ENCODE measurements at places on chromosomes 5 and 9.

DNA sequence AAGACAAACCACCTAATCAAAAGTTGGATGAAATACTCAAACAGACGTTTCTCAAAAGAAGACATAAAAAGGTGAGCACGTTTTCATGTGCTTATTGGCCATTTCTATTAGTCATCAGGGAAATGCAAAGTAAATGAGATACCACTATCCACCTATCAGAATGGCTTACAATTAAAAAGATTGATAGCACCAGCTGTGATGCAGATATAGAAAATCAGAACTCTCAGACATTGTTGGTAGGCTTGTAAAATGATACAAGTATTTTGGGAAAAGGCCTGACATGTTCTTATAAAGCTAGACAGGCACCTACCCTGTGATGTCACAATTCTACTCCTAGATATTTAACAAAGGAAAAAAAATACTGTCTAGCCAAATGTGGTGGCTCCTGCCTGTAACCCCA, 44.0 kb upstream of the SLC30A5 start:
- no peak for DNase-seq

DNA sequence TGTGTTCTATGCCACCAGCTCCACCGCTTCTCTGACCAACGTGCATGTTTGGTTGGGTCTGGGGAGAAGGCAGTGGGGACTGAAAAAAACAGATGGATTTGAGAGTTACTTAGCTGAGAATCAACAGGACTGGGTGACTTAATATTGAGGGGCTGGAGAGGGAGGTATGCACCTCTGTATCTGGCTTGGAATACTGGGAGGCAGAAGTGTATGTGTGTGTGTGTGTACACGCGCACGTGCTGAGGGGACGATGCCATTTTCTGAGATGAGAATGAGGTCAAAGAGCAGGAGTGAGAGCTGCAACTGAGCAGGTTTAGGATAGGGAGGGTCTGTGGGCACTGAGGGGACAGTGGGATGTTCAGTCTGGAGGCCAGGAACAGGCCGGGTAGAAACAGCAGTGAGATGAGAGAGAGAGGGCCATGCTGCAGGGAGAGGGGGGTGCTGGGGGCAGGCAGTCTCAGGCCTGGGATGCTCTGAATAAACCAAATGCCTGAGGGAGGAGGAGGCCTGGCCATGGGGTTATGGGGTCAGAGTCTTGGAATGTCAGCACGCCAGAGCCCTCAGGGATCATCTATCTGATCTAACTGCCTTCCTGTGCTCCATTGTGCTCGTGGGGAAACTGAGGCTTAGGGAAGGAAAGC, 14.0 kb downstream of the PDGFRB start:
- DNase-seq, result peak; percentile 72

DNA sequence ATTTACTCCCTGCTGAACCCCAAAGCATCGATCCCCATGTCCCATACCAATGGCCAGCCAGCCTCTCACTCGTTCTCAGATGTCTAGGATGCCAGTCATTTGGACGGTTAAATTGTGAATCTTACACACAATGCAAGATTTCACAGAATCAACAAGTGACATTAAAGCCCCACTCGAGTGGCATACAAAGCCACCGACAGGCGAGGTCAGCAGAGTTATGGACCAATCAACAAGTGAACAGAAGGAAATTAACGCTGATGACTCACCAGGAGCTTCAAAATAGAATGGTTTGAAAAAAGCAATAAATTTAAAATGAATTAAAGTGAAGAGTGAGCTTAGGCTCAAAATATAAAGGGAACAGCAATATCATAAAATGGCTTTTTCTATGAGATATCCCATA, 8.2 kb upstream of the RUFY1 start:
- DNase-seq, result no peak

- no peak for DNase-seq
Observed at GRCh38 chr5:176679365-176680225, 32.3 kb downstream of the TSPAN17 start.

DNA sequence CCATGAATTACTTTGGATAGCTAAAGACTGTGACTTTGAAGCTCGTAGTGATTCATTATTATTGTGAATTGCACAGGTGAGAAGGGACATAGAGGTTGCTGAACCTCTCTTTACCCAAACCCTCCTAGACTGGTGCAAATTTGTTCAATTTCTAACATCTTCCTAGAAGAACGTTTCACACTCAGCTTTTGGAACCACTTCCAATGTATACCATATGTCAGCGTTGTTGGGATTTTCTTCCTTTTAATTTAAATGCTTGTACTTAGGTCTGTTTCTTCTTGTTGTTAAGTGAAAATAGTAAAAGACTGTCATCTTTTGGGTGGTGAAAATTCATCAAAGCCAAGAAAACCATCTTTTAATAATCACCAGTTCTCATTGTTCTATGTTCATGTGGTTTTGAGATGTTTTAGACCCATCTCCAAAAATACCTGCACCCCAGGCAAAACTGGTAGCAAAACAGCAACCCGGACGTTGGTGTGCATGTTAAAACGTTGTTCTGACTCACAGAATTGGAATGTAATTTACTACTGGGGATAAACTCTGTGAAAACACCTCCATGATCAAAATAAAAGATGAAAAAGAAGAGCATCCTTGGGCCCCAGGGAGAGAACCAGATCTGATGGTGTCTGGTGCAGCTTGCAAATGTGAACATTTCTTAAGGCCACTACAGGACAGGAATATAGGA, 238.3 kb downstream of the NPR3 start:
- DNase-seq, result no peak

DNA sequence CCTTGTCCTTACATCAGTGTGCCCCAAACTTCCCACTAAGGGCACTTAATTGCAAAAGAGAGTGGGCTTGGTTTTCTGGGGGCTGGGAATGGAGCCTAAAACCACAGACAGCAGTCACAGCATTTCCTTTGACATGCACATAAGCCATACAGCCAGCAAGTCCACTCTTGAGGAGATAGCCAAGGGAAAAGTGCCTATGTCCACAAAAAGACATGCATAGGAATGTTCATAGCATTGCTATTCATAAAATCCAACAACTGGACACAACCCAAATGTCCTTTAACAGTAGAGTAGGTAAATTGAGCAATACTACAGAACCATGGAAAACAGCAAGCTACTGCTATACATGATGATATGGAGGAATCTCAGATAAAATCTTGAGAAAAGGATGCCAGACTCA, 11.7 kb upstream of the FAT2 start:
- no peak for DNase-seq

DNA sequence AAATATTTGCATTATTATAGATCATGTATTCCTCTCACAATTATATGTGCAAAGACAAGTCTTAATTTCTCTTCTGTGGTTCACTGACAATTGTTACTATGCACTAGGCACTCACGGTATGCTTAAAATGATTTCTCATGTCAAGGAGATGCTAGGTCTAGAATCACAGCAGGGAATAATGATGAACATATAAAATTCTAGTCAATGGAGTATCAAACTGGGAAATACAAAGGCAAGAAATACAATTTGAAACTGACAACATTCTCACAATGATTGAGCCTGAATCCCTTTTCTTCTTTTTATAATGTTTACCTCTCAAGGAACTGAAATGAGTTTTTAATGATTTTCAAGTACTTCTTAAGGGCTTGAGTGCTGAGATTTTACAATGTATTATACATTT, 302.3 kb upstream of the GRAMD2B start:
- no peak for DNase-seq

DNA sequence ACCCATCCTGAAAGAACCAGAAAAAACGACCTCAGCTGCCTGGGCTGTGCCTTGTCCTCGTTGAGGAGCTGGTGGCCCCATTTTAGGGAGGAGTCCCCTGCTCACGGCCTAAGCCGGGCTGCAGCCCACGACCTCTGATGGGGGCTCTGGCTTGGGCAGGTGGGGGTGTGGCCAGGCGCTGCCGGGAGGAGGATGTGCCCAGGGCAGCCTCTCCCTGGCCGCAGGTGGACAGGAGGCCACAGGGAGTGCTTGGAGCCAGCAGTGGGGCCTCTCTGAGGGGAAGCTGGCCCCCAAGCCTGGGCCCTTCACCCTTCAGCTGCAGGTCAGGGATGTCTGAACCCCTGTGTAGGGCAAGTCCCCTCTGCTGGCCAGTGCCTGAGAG, 2.5 kb downstream of the DIPK1B start:
- no peak for DNase-seq

- DNase-seq, result no peak
Observed at GRCh38 chr9:93261735-93262523, 78.0 kb downstream of the WNK2 start.

- DNase-seq, result no peak
Observed at GRCh38 chr9:97944612-97945011, 6.6 kb upstream of the HEMGN start.

DNA sequence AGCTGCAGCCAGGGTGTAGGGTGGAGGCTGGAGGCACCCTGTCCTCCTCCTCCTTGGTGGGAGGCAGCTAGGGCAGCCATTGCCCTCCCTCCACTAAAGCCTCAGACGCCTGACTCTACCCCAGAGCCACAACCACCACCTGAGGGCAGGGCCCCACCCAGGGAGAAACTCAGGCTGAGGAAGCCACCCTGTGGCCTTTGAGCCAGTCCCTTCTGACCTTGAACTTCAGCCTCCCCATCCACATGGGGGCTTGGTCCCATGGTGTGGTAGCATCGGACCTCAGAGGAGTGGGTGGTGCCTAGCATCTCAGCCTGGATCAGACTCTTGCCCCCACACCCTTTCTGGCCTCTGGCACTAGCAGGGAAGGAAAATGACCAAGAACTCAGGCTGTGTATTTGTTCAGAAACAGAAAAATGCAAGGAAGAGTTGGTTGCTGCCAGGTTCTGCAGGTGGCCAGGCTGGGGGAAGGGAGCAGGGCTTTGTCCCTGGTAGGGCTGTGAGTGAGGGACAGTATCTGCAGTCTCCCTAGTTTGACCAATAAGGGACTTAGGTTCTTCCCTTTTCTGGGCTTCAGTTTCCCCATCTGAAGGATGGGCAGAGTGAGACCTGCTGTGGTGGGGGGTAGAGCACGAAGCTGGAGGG, 3.2 kb downstream of the DAB2IP start:
- DNase-seq, result no peak

DNA sequence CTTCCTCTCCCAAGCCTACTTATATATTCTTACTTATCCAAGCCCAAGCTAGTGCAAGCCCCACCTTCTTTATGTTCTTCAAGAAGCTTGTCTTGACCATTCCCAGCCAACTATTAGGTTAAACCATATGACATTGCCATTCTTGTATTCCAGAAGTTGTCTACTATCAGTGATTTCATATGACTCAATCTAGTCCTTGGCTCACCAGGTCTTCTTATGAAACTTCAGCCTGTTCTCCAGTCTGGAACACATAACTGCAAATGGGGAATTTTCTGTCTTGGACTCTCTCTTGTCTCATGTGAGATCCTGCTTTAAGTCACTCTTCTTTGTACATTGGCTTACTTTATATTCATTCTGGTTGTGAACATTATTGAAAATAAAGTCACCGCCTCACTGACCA, 130.7 kb downstream of the TTLL11 start:
- DNase-seq, result no peak

DNA sequence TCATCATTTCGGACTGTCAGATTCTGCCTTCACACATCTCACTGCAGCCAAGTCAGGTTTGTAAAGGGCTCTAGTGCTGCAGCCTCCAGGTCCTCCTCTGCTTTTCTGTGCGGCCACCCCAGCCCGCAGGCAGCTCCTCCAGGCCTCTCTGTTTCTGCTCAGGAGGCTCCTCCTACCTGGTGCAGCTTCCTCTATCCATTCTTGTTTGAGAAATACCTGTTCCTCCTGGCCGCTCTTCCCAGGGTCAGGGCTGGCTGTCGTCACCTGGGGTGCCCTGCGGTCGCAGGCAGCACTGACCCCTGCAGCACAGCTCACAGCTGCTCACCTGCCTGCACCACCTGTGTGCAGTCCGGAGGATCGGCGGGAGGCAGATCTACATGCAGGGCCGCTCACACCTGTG, 387.7 kb upstream of the IRX4 start:
- DNase-seq, result no peak

All from fibroblast of skin of abdomen (primary cell).